ENCODE measurements at places on chromosomes 5 and 9.
A peak's percentile ranks its signal among the peaks of the same experiment; 100 is the strongest.

GRCh38 chr9:127558581-127559246, 53.4 kb upstream of the STXBP1 start:
- DNase-seq: no peak

DNA sequence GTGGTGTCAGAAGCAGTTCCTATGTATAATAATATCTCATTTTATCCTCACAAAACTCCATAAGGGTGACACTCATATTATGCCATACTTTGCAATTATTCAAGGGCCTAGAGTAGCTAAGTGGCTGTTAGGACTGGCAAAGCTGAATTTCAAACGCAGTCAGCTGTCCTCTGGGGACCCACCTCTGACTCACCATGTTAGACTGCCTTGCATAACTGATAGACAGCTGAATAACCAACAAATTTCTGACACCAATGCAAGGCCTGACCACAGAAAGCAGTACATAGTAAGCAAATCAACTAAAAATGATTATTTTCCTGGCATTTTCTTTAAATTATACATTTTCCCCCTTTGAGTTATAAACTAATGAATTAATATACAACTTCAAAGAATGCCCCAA, 251.6 kb upstream of the PTGER4 start:
- no peak for DNase-seq

- no peak for DNase-seq
These were observed 74.0 kb downstream of the GCNT4 start for GRCh38 chr5:74978345-74978744.

DNA sequence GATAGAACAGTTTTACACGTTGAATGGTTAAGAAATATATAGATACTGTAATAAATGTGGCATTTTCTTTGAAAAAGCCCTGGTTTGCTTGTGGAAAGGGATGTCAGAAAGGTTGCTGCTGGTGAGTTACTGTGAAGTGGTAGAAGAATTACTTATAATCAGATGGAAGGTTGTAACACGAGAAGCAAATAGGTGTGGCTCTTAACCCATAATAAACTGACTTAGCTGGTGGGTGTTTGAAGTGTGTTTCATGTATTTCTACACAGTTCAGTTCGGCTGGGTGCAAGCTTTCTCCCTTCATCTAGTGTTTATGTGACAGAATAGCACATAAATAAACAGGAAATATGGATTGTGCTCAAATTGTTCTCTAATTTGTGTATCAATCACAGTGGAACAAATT, 5.5 kb downstream of the CNOT6 start:
- DNase-seq: no peak

DNA sequence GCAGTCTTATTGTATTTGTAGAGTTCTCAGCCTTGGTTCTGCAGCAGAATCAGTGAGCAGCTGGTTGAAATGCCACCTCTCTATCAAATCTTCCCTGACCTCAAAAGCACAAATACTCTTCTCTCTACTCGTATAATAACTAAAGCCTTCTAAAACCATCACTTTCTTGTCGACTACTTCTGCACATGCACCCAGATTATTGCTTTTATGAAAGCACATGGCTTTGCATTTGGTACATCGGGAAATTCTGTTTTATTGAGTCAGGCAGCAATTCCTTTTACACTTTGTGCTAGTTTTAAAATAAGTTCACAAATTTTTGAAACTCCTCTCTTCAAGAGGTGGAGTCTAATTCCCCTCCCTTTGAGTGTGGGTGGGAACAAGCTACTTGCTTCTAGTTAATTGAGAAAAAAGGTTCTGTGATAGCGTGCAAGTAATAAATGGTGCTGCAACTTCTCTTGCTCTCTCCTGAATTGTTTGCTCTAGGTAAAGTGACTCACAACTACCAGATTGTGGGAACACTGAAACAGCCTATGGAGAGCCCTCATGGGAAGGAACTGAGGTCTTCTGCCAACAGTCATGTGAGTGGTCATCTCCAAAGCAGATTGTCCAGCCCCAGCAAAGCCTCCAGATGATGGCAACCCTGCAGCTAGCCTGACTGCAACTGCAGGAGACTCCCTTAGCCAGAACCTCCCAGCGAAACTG, 66.0 kb upstream of the TAF1L start:
- no peak for DNase-seq

GRCh38 chr5:91632871-91633270, 249.8 kb upstream of the ARRDC3 start:
- DNase-seq: no peak

DNA sequence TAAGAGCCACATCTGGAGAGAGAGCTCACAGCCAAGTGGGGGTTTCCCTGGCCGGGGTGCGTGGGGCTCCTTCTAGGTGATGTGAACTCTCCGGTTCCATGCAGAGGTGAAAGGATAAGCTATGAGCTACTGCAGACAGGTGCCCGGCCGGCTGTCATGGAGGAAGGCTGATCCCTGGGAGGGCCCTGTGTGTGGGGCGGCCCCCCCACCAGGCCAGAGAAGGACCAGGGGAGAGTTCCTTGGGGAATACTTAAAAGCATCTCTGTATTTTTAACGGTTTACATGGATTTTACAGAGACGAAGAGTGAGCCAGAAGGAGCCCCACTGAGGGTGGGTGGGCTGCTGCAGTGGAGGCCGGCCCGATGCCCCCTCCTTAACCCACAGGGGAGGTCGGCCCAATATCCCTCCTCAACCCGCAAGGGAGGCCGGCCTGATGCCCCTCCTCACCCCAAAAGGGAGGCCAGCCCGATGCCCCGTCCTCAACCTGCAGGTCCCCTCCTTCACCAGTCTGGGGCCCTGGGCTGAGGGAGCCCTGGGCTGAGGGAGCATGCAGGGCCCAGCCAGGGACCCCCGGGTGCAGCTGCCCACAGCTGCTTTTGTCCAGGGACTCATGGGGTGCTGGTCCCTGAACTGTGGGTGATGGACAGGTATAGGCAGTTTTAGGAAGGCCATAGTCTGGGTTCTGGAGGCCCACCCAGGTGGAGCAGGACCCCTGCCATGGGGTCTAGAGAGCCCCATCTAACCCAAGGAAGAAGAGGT, 31.9 kb downstream of the MRPL36 start:
- no peak for DNase-seq

DNA sequence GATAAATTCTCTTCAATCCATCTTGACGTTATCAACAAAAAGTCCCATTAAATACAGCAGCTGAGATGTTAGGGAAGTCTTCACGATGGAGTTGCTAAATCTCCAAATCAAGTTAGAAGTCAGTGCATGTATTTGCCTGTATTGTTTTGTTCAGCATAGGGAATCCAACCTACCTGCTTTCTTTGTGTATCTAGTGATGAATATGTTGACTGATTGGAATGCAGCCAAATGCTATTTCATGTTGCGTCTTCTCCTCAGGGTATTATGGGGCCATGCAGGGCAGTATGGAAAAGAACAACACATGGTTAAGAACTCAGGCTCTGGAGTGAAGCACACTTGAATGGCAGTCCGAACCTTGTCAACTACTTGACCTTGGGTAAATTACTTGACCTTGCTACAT, 529.5 kb upstream of the ZNF462 start:
- DNase-seq: no peak

DNA sequence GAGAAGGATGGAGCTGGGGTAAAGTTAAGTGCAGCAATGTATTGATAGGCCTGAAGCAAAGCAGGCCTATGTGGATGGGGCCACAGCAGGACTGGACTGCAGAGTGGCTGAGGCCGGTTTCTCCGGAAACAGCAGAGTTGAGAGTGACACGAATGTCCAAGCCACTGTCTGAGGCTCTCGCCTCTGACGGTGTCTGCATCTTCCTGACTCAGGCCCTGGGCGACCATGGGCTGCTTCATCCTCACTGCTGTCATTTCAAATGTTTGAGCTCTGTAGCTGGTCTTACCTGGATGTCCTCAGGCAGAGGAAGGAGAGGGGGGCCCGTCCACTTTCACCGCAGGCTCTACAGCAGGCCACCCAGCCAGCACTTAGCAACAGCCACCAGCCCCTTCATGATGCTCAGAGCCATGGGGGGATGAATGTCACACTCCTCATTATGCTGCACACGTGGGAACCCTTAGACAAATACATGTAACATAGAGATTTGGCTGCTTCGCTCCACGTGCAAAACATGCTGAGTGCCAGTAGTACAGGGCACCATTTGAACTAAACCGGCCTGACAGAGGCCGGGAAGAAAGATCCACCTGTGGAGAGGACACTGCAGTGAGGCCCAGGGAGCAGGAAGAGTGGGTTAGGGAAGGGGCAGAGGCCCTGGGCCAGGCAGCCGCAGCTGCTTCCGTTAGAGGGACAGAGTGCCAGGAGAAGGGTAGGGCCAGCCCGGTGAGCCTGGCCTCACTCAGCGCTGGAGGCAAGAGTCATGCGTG, 31.7 kb upstream of the NXNL2 start:
- no peak for DNase-seq

- DNase-seq: no peak
These were observed 714.6 kb downstream of the CDH9 start for GRCh38 chr5:26323794-26324193.

GRCh38 chr5:35979715-35980114, 11.5 kb downstream of the UGT3A1 start:
- DNase-seq: no peak

DNA sequence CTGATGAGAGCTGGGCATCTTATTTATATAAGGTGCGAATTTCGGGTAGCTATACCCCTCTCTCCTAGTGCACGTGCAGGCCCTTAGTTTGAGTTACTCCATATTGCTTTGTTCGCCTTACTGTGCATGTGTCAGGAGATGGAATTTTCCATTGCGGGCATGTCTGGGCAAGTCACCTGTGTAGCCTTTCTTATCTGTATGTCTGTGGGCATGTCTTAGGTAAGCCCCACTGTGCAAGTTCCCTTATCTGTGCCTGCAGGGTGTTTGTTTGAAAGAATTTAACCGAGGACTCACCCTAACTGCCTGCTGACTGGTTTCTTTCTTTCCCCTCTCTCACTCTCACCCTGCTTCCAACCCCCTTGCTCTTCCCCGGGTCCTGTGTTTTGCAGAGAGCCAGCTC, 140.7 kb upstream of the RANBP3L start:
- no peak for DNase-seq

GRCh38 chr9:88537761-88538091, 2.7 kb downstream of the NXNL2 start:
- DNase-seq: no peak

GRCh38 chr5:126718236-126718868, 58.6 kb upstream of the LMNB1 start:
- no peak for DNase-seq

GRCh38 chr9:126611592-126612325, 2.0 kb upstream of the LMX1B start:
- peak; percentile 39 for DNase-seq

DNA sequence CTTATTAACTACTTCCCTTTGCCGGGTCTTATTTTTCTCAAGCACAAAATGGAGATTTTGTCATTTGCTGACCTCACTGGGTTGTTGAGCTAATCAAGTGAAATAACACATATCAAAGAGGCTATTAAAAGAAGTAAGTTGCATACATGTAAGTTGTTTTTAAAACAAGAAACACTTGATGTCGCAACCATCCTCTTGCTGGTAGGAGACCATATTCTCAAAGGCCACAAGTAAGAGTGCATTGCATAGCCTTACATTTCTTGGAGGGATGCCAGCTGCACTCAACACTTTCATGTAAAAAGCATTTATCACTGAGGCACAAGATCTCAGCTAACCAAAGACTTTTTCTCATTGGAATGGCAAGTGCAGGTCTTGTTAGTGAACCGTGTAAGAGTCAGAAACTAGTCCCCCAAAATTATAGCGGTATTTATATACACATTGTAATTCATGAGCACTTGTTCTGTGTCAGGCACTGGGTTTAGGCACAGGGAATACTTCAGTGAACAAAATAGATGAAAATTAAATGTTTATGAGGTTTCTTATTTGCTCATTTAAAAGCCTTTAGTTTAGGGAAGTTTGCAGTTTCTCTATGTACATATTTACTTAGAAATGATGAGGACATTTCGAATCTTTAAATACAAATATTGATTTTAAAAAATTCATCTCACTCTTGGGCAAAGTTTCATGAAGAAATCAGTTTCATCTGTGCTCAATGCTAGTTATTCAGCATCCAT, 72.0 kb downstream of the ZFAND5 start:
- DNase-seq: no peak

- no peak for DNase-seq
These were observed 137.3 kb upstream of the ACO1 start for GRCh38 chr9:32247168-32247567.

GRCh38 chr5:173857234-173857633, 30.9 kb upstream of the CPEB4 start:
- DNase-seq: no peak

DNA sequence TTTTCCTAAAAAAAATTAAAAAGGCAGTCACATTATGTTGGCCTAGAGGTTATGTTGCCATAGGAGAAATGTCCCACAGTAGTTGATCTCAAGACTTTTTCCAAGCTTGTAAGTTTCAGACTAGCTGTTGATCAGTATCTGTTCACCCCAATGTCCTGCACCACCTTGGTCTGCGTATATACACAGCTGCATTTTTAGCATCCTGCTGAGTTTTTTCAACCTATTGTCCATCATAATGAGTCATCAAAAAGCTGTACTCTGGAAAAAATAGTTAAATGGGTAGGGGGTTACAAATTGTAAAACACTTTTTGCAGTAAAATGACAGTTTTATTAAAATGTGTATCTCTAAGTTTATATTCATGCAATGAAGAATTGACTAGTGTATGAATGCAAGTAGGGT, 53.2 kb upstream of the TMEM171 start:
- DNase-seq: no peak

- no peak for DNase-seq
These were observed 16.4 kb downstream of the ITK start for GRCh38 chr5:157197086-157197485.

DNA sequence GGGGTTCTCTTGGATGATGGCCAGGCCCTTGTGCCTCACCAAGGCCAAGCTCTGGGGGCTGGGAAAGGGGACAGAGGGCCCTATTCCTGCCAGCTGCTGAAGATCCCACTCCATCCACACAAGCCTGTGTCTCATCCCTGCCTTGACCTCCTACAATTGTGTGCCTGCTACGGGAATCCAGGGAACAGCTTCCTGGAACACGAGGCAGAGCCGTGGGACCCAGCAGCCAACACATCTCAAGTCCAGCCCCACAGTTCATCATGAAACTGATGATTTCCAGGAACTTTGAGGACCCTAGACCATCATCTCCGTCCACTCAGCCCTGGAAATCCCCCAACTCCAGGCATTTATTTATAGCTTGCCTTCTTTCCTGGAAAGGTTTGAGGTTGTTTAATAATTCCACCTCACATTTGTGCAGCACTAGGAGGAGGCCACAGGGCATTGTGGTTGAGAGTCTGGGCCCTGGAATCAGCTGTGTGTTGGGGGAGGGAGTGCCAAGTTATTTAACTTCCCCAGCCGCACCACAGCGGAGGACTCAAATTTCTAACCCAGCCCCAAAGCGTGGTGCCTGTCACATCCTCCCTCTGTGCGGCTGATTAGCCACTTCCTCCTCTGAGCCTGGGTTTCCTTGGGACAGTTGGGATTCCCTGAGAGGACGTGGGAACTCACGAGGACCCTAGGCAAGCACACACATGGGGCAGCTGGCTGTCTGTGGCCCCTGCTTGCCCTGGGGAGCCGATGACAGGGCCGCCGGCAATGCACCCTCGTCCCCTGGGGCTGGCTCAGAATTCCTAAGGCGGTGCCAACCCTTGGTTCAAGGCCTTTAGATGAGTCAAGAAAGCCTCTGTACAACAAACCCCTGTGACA, 58.2 kb upstream of the GGTA1 start:
- DNase-seq: no peak

All from NCI-H1694 (cell line).